ENCODE measurements at places on chromosomes 4 and X.

DNA sequence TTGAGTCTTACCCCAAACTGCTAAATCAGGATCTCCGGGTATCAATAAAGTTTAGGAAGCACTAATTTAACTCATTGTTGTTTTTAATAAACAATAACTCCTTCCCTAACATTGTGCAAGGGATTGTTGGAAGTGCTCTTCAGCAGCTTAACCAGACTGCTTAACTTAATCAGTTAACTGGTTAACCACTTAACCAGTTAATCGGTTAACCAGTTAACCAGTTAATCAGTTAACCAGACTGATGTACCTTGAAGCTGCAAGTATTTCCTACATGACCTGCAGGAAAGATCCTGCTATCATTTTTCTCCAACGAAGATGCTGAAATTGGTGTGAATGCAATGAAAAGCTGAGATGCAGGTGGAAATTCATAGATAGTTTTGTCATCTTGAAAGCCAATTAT, 40.1 kb upstream of the AP1S2 start:
- DNase-seq, result no peak

- no peak for DNase-seq
These were observed 14.1 kb upstream of the BRS3 start for GRCh38 chrX:136473663-136474062.

- DNase-seq, result no peak
These were observed 6.9 kb downstream of the TEX13C start for GRCh38 chrX:125326599-125326998.

- DNase-seq, result no peak
These were observed 48.4 kb downstream of the MAGEB17 start for GRCh38 chrX:16215660-16216059.

- no peak for DNase-seq
These were observed 39.2 kb upstream of the ASMTL start for GRCh38 chrX:1491851-1492349.

Data from Panc1 (cell line).